ENCODE measurements at places on chromosomes 16 and 17. TPM values are rescaled to one million over a fixed set of nuclear protein-coding genes. Genes with fewer than 3 reads are reported as not detected.

- DNase-seq = no peak
Measured at GRCh38 chr17:82588266-82589175, 59.7 kb downstream of the WDR45B start.

DNA sequence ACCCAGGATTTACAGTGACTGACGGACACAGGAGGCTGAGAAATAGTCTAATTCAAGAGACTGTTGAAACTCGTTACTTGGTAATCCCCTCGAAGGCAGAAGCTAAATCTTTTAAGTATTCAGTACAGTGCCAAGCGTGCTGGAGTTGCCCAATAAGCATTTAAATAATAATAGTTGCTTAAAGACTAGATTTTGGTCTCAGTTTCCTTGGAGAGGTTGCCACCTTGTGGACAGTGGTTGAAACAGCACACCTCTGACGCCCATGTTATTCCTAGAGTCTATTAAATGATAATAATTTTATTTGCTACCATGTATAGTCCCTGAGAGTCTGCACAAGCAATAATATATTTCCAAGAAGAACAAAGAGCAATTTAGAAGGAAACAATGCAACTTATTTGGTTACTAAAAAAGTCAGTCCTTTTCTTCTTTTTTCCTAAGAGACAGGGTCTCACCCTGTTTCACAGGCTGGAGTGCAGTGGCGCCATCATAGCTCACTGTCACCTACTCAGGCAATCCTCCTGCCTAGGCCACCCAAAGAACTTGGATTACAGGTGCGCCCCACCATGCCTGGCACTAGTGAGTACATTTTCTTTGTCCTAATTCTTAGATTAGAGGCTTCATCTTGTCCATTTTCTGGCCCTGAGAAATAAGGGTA is 138.0 kb upstream of the NUDT7 start:
- DNase-seq = peak; percentile 74

GRCh38 chr16:19874026-19874425 is 10.6 kb downstream of the GPRC5B start:
- DNase-seq = no peak

IRF8 gene
- total RNA-seq = 0.12 TPM

NPIPB9 gene
- not detected for total RNA-seq

All from A172 (cell line).